ENCODE measurements at places on chromosomes 6 and 20.

- DNase-seq = no peak
These were observed 111.1 kb downstream of the IPCEF1 start for GRCh38 chr6:154245506-154245905.

GRCh38 chr20:38291966-38292365, 12.0 kb upstream of the BPI start:
- DNase-seq = no peak

GRCh38 chr6:36666826-36667591, 11.5 kb upstream of the CDKN1A start:
- no peak for DNase-seq

GRCh38 chr6:100101644-100102043, 107.6 kb upstream of the MCHR2 start:
- DNase-seq = no peak

- DNase-seq = no peak
These were observed 8.4 kb downstream of the DUSP22 start for GRCh38 chr6:300494-301198.

GRCh38 chr6:157227202-157228166, 95.8 kb downstream of the TMEM242 start:
- no peak for DNase-seq

DNA sequence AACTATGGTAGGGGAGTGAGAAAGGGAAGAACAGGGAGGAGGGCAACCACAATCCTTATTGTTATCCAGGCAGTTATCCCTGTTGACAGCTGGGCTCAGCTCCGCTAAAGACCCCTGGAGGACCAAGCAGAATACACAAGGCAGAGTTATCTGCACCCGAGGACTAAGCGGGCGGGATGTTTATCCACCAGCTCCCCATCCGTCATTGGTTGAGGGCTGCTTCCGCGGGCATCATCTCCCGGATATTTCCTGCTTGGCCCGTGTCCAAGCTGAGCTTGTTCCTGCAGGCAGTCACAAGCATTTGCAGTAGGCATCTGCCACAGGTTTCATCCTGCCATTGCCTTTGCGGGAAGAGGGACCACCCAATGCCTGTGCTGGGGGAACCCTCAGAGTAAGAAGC, 102.1 kb downstream of the DLGAP4 start:
- peak; percentile 42 for DNase-seq

GRCh38 chr6:157457787-157458186, 76.8 kb downstream of the ZDHHC14 start:
- DNase-seq = no peak

- no peak for DNase-seq
These were observed 37.8 kb downstream of the FOXQ1 start for GRCh38 chr6:1349655-1350054.

DNA sequence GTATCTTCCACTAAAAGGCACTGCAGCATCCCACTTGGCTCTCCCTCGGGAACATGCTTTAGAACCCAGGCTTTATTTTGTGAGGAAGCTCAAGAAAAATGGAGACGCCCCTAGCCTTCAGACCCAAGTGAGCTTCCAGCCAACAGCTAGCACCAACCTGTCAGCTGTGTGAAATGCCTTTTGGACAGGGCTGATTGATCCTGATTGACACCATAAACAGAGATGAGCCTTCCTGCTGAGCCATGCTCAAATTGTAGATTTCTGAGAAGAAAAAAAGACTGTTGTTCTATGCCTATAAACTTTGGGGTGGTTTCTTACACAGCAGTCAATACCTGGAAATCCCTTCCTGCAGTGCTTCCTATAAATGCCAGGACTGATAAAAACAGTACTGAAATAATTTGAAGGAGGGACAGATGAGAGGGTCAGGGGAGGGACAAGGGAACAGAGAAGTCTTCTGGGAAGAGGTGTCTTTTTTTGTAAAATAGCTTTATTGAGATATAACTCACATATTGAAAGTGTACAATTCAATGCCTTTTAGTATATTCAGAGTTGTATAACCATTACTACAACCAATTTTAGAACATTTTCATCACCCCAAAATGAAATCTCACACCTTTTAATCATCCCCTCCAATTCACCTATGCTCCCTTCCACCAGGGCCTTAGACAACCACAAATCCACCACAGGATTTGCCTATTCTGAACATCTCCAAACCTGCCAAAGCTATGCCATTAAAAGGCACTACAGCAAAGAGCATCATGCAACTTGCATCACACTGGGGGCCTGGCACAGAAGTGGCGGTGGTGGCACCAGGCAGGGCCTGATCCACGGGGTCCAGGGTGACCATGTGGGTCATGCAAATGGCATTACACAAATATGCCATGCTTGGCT, 2.7 kb upstream of the STK4 start:
- no peak for DNase-seq

- no peak for DNase-seq
These were observed 1.0 kb downstream of the NUDT3 start for GRCh38 chr6:34391473-34391785.

DNA sequence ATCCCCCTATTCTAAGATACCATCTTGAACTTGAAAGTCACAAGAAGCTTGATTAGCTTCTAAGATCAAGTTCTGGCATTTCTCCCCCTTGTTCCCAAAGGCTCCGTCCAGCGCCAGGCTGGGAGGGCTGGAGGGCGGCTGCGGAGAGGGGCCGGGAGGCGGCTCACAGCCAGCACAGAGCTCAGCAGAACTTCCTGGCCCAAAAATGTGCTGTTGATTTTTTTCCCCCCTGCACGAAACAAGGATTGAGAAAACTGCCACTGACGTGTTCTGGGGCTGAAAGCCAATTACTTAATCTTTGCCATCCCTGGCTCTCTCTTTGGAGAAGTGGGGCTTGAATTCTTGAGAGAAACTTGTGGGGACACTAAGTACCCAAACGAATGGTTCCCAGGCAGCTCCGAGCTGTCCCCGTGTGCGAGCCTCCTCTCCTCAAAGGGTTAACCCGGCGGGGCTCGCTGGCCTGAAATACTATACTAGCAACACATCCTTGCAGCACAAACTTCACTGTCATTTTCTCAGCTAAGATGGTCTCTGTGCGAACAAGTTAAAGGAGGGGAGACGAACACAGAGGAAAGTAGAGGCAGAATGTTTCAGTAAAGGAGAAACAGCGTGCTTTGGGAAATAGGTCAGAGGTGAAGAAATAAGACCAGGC, 452 bp downstream of the TRAF3IP2 start:
- no peak for DNase-seq

DNA sequence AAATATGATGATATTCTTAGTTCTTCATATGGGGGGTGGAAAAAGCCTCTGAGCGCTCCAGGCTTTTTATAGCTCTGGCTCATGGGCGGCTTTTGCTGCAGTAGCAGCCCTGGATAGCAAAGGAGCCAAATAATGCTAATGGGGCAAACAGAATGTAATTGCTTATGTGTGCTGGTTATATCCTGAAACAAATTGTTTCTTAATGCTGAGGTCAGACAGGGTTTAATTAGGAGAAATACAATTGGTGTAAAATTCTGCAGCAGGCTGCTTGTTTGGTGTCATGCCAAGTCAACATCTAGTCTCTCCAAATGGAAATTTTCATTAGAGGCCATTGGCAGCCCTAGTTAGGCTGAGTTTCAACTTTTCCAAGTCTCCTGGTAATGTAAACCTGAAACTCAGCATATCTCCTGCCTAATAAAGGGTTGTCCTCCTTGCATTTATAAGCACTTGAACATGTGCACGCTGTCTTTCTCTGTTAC, 530.1 kb upstream of the NOX3 start:
- DNase-seq = no peak

DNA sequence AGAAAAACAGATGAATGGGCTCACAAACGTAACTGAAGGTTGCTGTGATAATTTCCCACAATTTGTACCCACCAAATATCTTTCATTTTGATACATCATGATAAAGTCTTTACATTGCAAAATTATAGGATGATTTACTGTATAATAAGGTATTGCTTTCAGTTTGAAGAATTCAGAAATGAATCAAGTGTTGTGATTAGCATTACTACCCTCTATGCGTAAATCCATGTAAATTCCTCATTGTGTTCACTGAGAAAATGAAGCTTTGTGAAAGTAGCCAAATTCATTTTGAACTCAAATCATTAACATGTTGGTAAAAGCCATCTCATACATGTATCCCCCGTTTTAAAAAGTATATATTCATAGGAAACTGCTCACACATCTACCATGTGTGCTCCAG, 379.4 kb downstream of the ESR1 start:
- DNase-seq = no peak

DNA sequence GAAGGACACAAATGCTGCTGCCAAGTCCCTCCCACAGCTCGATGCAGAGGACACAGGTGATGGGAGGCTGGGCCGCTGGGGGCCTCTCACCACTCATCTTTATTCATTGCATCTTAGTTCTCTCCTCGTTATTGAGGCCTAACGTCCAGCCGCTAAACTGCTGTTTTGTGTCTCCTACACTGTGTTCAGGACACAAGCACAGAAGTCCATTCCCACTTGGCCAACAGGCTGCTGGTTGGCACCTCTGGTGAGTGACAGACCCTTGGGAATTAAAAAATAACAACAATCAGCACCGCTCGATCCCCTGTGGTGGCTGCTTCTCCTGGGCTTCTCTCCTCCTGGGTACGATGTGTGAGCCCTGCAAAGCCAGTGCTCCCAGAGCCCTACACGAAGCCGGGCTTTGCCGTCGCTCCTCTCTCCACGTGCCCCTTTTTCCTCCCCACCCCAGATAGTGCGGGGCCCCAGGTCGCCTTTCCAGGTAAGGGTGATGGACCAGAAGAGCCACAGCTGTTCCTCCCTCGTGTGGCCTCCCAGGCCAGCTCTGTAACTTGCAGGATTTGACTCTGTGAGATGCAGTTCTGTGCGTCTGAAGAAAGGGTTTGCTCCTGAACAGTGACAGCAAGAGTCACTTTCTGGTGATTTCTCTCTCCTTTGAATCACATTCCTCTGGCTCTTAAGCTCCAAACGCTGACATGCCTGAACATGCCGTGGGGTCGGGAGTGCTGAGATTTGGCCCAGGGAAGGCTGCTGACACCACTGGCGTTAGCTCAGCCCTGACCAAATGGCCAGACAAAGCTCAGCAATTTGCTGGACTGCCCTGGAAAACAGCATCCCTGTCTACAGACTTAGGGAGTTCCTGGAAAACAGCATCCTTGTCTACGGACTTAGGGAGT, 59.3 kb downstream of the DLL1 start:
- DNase-seq = no peak

- no peak for DNase-seq
These were observed 135.5 kb upstream of the SUPT3H start for GRCh38 chr6:45513213-45513618.

Measured in SK-N-MC (cell line).